Stimulated activated CD4-positive, alpha-beta T cell treated with anti-CD3 and anti-CD28 coated beads, Interleukin-1b, Interleukin-23, amount 100 ng/mL, for 1 hour (primary cell): ENCODE measurements at places on chromosomes 6 and 20.

DNA sequence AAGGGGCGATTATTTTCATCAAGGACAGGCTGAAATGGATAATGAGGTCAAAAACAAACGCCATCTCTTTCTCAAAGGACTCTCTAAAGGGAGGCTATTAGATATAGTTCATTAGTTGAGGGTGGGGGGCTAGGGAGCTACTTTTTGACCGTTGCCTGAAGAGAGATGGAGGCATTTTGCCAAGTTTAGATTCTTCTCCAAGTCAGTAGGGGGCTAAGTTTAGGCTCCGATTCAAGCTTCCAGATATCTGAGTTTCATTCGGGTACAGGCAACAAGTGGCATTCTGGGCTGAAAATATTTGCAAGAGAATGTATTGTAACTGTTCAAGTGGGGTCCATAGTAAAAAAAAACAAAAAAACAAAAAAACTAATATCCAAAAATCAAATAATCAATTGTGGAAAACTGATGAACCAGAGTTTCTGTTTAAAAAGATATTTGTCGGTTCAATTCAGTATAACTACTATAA, 43.4 kb upstream of the PIM1 start:
- no peak for DNase-seq

DNA sequence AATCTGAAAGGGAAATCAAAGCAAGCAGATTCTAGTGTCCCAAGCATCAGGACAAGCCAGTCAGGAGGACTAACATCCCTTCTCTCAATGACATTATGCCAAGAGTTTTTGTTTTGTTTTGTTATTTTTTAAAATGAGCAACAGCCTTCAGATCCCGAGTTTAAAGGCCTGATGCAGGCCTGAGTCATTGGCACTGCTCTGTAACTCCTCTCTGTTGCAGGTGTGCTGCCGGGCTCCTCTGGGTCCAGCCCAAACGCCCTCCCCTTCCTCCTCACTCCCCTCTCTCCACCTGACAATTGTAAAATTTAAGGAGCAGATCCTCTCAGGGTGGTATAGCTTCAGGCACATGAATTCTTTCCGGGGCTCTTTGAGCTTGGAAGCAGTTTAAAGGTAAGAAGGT, 502.0 kb downstream of the BMP2 start:
- no peak for DNase-seq

GRCh38 chr6:11144393-11144851, 32.9 kb upstream of the ERVFRD-1 start:
- peak; percentile 60 for DNase-seq

GRCh38 chr6:157305670-157306653, 17.4 kb downstream of the TMEM242 start:
- DNase-seq: no peak

- DNase-seq: no peak
Measured at GRCh38 chr6:107801173-107801886, 22.8 kb downstream of the SCML4 start.

- no peak for DNase-seq
Measured at GRCh38 chr6:26526928-26527327, 11.2 kb upstream of the HMGN4 start.
